CMK (cell line): ENCODE measurements at places on chromosomes 7 and 10.

DNA sequence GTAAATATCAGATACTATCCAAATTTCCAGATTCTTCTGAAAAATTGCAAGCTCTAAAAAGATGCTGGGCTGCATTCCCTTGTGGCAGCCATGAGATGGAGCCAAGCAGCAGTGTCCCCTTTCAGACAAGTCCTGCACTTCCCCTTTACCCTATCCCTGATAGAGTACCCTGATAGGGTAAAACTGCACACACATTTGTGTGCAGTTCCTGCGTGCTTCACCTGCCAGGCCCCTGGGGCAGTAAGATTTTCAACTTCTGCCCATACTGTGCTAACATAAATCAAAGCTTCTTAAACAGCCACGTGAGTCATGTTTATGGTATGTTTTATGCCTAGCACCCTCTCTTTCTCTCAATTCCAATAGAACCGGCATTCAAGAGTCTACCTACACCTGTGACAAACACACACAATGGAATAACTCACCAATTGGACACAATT is 52.2 kb downstream of the IFIT5 start:
- DNase-seq = no peak

- no peak for DNase-seq
Observed at GRCh38 chr7:27248427-27248806, 5.8 kb downstream of the EVX1 start.

DNA sequence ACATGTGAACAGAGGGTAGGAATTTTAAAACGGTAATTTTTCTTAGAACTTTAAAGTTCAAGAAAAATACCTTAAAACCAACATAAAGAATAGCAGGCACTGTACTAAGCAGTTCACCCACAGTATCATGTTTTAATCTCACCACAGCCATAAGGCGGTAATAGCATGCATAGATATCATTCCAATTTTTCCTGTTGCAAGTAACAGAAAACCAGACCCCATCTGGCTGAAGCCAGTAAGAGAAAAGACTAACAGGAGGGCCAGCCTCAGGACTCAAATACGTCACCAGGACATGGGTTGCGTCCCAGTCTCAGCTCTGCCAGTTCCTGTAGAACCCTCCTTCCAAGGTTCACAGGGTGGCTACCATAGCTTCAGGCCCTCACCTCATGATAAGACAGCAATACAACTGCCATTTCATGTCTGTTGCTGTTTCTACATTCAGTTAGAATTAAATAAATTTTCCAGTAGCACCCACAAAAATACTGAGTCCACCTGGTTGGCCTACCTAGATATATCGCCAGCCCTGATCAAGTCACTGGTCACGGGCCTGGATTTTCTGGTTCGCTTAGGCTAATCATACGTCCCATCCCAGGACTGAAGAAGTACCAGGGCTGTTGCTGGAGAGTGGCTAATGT is 2.0 kb upstream of the RNF32 start:
- DNase-seq = no peak

DNA sequence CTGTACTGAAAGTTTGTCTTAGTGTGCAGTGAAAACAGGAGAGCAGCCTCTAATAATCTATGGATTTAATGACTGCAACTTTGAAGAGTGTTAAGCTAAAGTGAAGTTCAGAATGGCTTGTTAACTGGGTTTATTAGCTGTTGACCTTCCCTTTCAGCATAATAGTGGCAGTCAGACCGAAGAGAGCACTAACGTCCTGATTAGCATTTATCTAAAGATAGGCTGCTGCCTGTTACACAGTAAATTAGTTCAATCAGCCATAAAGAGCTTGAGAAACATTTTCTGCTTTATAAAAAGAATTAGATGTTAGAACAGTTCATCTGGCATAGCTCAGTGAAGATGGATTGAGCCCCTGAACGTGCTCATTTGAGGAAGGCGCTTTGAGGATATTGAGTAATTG is 433.0 kb downstream of the AUTS2 start:
- no peak for DNase-seq

DNA sequence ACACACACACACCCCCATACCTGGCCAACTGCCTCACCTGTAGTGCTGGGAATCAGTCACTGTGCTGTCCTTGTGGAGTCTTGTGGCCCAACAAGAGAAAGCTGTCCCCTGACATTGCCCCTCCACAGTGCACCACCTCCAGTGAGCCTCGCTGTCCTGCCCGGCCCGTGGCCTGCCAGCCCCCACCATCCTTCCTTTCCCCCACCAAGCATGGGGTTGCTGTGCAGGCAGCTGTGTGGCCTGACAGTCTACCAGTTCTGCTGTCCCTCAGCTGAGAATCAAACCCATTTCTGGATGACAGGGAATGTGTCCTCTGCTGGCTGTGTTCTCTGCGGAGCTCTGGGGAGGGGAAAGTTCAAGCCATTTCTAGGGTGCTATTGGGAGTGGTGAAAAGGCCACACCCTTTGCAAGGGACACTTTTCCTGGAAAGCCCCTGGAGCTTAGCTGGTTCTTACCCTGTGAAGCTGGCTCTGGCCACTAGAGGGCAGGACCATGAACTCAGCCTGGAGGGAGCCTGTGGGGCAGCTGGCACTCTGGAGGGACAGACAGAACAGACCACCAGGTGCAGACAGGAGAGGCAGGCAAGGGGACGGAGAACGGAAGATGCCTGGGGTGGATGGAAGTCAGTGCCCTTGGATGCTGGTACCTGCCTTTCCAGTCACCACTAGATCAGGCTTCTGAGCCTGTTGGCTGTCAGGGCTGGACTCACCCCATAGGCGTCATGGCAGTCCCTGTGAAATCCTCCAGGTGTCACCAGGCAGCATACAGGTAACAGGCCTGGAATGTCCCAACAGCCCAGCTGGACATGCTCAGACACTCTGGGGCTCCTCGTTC is 10.5 kb upstream of the MTPAP start:
- peak; percentile 12 for DNase-seq

- DNase-seq = peak; percentile 8
Observed at GRCh38 chr10:34104829-34105572, 710.1 kb downstream of the PARD3 start.

DNA sequence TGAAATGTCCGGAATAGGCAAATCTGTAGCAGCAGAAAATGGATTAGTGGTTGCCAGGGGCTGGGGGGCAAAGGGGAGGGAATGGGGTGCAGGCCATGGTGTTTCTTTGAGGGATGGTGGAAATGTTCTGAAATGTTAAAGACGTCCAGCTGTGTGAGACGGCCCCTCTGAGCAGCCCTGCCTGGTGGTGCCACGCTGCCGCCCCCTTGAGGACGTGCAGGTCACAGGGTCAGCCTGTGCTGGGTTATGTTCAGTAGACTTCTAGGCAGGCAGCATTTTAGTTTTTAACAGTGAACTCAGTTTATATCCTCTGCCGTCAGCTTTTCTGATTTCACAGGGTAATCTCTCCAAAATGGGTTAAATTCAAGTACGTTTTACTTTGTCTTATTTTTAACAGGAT is 9.4 kb downstream of the NUB1 start:
- peak; percentile 15 for DNase-seq

GRCh38 chr7:151175793-151176311 is 8.4 kb upstream of the GBX1 start:
- no peak for DNase-seq

DNA sequence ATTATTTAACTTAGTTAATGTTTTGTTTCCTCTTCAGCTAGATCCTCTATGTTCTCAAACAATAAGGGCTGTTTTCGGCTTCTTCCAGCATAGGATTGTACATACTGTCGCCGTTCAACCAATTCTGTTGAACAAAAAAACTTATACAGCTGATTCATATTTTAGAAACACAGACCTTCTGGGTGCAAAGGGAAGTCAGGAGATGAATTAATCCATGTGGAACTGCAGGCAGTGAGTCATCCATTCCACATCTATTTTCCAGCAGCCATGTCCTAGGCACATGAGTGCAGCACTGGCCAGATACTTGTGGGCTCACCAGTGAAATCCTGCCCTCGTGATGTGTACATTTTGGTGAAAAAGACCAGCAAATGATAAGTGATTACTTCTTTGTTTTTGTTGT is 163.2 kb downstream of the JAZF1 start:
- DNase-seq = no peak

DNA sequence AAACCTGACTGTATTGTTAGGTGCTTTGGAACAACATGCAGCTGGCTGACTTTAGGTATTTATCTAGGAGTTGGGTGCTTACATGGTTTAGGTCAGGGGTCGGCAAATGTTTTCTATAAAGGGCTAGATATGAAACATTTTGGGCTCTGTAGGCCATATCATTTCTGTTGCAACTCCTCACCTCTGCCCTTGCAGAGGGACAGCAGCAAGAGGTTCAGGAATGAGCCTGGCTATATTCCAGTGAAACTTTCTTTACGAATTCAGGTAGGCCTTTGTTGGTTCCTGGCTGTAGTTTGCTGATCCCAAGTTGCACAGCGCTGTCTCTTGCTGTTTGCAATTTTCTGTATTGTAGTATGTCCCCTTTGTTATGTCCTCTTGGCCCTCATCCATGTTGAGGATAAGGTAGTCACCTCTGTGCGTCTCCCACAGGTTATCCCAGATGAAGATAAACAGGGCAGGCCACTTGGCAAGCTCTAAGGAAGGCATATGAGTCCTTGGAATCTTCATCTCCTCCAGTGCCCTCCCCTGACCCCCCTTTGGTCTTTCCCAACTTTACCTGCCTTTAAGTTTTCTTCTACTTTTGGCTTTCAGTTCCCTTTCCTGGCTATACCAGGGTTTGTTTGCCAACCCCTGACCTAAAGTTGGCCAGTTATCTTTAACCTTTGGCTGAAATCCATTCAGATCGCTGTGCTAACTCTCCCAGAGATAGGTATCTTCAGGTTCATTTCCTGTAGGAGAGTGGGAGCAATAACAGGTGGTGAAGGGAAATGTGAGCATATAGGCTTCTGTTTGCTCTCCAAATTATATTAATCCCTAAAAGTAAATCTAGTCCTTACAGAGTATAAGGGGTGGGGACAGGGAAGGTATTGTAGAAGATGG is 36.1 kb downstream of the SGPL1 start:
- DNase-seq = no peak

- DNase-seq = no peak
Observed at GRCh38 chr10:86553213-86553612, 31.6 kb upstream of the WAPL start.

DNA sequence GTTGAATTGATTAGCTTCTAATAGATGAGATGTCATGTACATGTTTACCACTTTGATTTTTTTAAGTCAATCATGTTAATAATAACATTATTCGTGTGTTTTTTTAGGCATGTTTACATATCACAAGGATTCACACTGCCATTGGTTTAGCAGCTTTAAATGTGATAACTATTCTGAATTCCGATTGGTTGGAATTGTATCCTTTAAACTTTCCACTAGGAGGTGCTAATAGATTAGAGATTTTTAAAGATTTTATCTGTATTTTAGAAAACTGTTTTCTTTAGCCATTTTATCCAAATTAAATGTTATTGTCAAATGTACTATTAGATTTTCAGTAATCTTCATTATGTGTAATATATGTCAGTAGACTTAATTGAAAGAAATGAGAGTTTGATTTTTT is 83.2 kb downstream of the HECTD2 start:
- DNase-seq = no peak

GRCh38 chr7:151735851-151736402 is 141.0 kb downstream of the PRKAG2 start:
- no peak for DNase-seq

DNA sequence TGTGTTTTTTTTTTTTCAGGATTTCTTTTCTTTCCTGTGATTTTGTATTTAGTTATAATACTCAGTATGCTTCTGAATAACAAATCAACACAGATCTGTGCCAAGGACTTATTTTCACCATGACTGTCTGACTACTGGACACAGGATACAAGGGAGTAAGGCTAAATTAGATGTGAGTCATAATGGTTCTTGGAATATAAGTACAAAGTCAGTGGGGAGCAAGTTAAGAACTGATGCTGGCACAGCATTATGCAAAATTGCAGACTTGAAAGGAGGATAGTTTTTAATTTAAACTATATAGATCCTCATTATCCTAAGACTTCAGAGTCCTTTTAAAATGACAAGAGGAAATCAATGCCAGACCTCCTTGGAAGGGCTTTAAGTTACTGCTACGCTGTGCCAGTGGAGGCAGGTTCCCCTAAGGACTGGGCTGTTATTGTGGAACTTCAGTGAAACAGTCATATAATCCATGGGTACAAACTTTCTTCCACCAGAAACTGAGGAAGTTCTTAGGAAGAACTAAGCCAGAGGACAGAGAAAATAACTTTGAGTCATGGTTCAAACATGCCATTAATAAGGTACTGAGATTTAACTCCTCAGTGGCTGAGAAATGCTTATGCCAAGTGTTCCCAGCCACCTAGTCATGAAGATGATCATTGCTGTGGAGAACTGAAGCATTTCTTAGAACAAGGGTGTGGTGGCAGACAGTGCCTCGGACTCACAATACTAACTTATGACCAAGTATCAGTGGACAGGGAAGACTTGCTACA is 531.2 kb downstream of the HTR7 start:
- no peak for DNase-seq

GRCh38 chr7:342681-343216 is 52.8 kb downstream of the FOXL3 start:
- DNase-seq = no peak

DNA sequence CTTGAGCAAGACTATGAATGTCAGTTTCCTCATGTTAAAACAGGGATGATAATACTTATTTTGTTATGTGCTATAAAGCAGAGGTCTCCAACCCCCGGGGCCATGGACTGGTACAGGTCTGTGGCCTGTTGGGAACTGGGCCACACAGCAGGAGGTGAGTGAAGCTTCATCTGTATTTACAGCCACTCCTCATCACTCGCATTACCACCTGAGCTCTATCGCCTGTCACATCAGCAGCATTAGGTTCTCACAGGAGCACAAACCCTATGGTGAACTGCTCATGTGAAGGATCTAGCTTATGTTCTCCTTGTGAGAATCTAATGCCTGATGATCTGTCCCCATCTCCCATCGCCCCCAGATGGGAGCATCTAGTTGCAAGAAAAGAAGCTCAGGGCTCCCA is 365.3 kb upstream of the SMIM30 start:
- no peak for DNase-seq

- no peak for DNase-seq
Observed at GRCh38 chr10:74190494-74190893, 39.5 kb downstream of the ADK start.

GRCh38 chr7:67821116-67821515 is 824.5 kb downstream of the TYW1 start:
- no peak for DNase-seq

DNA sequence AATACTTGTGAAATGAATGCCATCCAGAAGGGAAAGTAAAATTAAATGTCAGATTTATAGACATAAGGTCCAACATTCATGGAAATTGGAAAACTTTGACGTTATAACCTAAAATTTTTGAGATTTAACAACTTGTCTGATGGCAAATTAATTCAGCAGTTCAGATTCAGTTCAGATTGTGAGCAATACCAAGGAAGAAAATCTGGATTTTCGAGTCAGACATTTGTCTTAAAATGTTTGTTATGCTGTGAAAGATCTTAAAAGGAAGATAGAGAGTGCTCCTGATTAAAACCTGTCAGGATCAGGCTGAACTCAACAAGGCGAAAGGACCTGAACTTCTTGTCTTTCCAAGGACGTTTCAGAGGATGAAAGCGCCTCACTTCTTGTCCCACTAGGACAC is 320.9 kb downstream of the PAXIP1 start:
- no peak for DNase-seq

- DNase-seq = no peak
Observed at GRCh38 chr7:115032715-115033703, 111.1 kb downstream of the MDFIC start.

GRCh38 chr10:133358162-133358924 is 524 bp upstream of the FUOM start:
- no peak for DNase-seq
